ENCODE measurements at places on chromosomes 1 and 21.

GRCh38 chr1:71228241-71228640, 147.4 kb upstream of the ZRANB2 start:
- DNase-seq: no peak

- DNase-seq: no peak
These were observed 209.9 kb downstream of the FAF1 start for GRCh38 chr1:50750021-50750619.

GRCh38 chr1:205837382-205837970, 12.5 kb downstream of the PM20D1 start:
- no peak for DNase-seq

GRCh38 chr1:18564676-18565075, 66.0 kb upstream of the PAX7 start:
- DNase-seq: no peak

DNA sequence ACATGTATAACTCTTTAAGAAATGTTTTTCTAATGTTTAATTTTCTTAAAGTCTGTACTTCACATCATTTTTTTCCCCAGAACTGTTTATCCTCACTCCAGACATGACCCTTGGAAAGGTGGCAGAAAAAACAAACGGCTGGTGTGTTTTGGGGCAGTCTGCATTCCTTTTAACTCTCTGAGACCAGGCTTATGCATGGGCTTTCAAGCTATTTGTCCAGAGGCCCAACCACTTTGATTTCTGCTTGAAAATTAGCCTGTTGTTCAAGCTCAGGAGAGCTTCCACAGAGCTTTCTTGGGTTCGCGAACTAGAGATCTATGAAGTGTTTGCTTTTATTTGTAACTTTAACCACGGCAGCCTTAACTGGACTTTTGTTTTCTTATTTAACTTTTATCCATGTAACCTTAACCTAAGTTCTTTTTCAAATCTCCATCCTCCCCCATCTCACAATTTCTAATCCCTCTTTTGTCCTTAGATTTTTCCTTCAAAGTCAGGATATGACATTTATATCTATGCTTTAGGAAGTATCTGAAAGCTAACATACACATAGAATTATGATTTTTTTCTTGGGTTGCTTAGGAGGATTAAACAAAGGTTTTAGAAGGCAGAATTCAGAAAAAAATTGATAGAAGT, 111.8 kb downstream of the FGGY start:
- no peak for DNase-seq

GRCh38 chr1:96364576-96364975, 357.0 kb upstream of the PTBP2 start:
- no peak for DNase-seq

DNA sequence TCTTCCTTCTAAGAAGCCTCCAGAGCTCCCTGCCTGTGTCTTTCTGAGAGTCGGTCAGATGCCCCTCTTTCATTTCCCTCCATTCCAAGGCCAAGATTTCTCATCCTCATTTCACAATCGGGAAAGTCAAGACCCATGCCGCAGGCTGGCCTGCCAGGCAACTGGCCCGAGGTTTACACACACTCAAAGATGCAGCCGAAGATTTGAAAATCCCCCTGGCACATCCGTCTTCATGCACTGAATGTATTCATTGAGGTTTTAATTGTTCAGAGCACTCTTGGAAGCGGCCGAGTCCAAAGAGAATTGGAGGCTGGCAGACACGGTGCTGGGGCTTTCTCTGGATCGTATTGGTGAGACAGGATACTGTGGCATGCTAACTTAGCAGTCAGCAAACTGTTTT, 29.1 kb upstream of the SRP9 start:
- DNase-seq: no peak

GRCh38 chr21:45034556-45035476, 39.6 kb upstream of the ADARB1 start:
- no peak for DNase-seq

GRCh38 chr1:37739222-37739621, 25.7 kb downstream of the EPHA10 start:
- no peak for DNase-seq
